ENCODE measurements at places on chromosomes 3 and 15.

- DNase-seq: no peak
Measured at GRCh38 chr3:143172062-143172794, 52.7 kb downstream of the CHST2 start.

GRCh38 chr3:117303443-117303842 is 593.9 kb downstream of the TUSC7 start:
- DNase-seq: no peak

DNA sequence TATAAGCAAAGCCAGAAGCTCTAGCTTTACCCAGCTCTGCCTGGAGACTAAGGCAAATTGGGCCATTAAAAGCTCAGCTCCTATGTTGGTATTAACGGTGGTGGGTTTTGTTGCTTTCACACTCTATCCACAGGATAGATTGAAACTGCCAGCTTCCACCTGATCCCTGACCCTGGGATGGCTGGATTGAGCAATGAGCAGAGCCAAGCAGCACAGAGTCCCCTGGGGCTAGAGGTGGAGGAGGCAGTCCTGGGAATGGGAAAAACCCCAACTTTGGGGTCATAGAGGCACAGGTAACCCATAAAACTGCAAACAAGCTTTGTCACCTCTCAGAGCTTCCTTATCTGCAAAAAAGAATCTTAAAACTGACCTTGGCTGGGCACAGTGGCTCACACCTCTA is 6.6 kb downstream of the RHO start:
- no peak for DNase-seq

DNA sequence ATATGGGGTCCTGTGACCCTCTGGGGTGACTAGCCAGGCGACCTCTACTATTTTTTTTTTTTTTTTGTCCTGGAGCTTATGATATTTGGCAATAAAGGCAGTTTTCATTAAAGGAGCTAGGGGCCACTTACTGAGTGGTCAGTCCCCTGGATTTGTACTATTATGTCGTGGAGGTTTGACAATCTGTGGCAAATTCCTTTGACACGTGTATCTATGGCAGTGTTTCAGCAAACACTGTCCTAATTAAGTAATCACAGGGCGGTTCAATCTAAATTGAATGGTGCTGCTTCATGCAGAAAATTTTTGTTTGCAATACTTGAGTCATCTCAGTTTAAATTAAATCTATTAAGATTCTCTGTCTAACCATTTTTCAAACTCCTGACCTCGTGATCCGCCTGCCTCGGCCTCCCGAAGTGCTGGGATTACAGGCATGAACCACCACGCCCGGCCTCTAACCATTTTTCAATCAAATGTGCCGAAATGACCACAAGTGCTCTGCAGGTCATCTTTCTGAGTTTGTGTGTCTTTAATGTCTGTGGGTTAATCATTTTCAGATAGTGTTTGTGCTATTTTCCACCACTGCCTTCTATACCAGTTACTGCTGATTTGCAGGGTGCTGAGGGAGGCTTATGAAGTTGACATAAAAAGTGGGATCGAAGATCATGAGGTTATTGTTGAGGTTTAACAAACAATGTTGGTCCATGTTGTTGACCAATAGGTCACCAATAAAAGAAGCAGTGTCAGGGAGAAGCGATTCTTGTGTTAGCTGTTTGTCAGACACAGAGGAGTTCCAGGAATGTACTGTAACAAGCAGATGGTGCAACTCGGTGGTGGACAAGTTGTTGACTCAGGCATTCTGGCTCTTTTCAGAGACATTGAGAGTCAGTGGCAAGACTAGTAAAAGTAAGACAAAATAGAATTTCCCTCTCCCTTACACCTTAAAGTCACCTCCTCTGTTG is 18.6 kb upstream of the SLC2A2 start:
- no peak for DNase-seq

- no peak for DNase-seq
Measured at GRCh38 chr15:35507932-35508638, 37.9 kb downstream of the DPH6 start.

- no peak for DNase-seq
Measured at GRCh38 chr15:94008104-94009074, 223.0 kb upstream of the MCTP2 start.

- no peak for DNase-seq
Measured at GRCh38 chr15:88917760-88918159, 4.6 kb upstream of the MFGE8 start.

- no peak for DNase-seq
Measured at GRCh38 chr3:40088527-40089170, 220.9 kb upstream of the EIF1B start.

- no peak for DNase-seq
Measured at GRCh38 chr3:23068016-23068728, 135.0 kb upstream of the UBE2E2 start.

DNA sequence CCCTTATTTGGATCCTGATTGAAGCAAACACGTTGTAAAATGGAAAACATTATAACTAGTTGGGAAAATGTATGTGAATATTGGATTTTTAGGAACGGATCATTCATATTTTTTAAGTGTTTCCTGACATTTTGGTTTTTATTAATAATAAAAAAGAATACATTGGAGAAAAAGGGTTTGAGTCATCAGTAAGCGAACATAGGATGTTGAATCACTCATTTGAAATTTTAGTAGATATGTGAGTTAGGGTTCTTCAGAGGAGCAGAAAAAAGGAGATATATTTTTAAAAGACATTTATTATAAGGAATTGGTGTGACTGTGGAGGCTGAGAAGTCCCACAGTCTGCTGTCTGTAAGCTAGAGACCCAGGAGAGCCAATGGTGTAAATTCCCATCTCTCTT is 258.5 kb downstream of the PTPRG start:
- DNase-seq: no peak

- no peak for DNase-seq
Measured at GRCh38 chr3:117549716-117550115, 840.1 kb downstream of the TUSC7 start.

GRCh38 chr3:139202226-139202958 is 141.4 kb upstream of the MRPS22 start:
- peak; percentile 9 for DNase-seq

GRCh38 chr3:67856718-67857117 is 202.3 kb upstream of the SUCLG2 start:
- no peak for DNase-seq

DNA sequence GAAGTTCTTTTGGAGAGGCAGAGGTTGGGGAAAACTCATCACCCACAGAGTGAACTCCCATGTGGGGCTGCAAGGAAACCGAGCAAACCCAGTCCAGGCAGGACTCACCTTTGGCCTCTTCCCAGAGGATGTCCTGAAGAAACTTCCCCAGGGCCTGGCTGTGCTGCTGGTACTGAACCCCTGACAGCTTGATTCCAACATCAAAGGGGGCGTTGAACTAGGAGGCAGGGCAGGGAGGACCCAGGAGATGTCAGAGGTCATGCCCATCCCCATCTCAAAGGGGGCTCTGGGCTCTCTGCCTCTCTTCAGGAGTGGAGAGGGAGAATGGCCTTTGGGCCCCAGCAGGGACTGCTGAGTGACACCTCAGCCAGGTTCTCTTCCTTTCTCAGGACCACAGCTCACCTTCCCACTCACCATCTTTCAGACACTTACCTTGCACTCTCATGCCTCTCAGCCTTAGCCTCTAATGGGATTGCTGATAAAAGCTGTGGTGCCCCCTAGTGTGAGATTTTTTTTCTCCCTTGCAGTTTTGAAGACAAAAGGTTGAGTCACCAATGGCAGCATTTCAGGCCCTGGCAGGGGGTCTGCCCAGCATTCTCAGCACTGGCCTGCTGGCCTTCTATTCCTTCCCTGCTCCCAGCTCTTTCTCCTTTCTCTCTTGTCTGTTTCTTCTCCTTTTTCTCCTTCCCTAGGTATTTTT is 6.0 kb downstream of the GHRL start:
- DNase-seq: peak; percentile 21

GRCh38 chr15:70702584-70702983 is 60.8 kb downstream of the UACA start:
- no peak for DNase-seq

GRCh38 chr3:15399970-15400369 is 27.4 kb downstream of the METTL6 start:
- DNase-seq: peak; percentile 10

DNA sequence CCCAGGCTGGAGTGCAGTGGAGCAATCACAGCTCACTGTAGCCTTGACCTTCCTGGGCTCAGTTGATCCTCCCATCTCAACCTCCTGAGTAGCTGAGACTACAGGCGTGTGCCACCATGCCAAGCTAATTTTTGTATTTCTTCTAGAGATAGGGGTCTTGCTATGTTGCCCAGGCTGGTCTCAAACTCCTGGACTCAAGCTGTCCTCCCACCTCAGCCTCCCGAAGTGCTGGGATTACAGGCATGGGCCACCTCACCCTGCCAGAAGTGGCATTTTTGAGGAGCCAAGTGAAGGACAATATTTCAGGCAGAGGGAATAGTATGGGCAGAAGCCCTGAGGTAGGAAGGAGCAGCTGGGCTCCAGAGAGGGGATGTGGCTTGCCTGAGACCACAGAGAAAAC is 4.7 kb downstream of the ANKDD1A start:
- no peak for DNase-seq

- DNase-seq: no peak
Measured at GRCh38 chr3:74033381-74033780, 408.6 kb upstream of the PDZRN3 start.

DNA sequence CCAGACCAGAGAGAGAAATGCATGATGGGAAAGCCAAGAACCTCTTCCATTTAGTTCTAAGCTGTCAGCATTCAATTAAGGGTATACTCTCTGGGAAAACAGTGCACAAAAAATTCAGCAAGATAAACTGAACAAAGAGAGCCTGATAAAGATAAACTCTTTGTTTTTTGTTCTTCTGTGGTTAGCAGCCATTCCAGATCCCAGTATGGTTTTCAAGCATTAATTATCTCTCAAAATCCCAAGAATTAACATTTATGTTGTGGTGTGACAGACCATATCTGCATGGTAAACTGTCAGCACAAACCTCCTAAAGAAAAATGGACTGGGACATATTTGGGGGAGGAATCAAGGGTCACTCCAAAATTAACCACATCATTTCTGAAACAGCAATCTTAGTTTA is 124.0 kb upstream of the LRRN1 start:
- no peak for DNase-seq

- DNase-seq: no peak
Measured at GRCh38 chr15:77224352-77224751, 153.4 kb upstream of the TSPAN3 start.

- no peak for DNase-seq
Measured at GRCh38 chr15:70530906-70531305, 232.5 kb downstream of the UACA start.

DNA sequence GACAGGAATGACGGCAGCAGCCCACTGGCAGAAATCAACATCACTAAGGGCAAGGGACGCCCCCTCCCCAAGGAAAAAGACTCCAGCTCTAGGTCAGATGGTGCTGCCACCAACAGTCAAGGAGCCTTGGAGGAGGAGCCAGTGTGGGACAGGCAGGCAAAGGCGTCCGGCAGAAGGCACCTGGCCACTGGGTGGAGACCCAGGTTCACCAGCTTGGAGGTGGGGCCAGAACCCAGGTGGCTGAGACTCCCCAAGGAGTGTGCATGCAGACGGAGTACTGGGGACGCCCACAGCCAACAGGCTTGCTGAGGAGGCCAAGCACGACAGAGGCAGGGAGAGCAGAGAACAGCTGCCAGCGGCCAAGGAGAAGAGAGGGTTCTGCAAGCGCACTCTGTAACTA is 35.2 kb downstream of the PTPN23 start:
- no peak for DNase-seq

- DNase-seq: no peak
Measured at GRCh38 chr15:70566047-70566835, 197.1 kb downstream of the UACA start.

DNA sequence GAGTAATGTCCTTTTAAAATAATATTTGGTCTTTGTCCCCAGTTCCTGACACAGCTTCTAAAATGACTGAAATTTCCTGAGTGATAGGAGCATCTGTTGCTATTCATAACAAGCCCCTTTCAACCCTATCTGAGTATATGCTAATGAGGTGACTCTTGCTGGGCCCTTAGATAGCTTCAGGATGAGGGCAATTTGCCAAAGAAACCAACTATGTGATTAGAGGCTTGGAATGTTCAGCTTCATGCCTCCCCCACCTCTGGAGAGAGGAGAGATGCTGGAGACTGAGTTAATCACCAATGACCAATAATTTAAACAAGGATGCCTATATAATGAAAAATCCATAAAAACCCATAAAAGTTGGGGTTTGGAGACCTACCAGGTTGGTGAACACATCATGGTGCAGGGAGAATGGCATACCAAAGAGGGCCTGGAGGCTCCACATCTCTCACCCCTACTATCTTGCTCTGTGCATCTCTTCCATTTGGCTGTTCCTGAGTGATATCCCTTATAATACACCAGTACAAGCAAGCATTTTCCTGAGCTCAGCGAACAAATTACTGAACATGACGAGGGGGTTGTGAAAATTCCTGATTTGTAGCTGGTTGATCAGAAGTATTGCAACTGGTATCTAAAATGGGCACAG is 189.2 kb downstream of the ECT2 start:
- DNase-seq: no peak

GRCh38 chr3:135807879-135808278 is 157.6 kb upstream of the PPP2R3A start:
- no peak for DNase-seq

DNA sequence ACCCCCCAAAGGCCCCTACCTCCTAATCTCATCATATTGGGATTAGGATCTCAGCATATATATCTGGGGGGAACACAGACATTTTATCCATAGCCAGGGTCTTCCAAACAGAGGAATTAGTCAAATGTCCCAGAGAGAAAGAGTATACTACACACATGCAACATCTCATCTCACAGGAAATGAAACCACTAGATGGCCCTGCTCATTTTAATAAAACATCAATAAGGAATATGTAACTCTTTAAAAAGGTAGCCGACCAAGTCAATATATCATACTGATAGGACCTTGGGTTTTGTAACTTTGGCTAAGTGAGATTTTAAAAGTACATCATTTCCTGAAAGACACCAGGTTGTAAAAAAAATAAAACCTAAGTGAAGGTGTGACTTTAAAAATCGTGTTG is 45.6 kb upstream of the THSD4 start:
- DNase-seq: no peak

- no peak for DNase-seq
Measured at GRCh38 chr3:105950881-105951600, 82.2 kb upstream of the CBLB start.

DNA sequence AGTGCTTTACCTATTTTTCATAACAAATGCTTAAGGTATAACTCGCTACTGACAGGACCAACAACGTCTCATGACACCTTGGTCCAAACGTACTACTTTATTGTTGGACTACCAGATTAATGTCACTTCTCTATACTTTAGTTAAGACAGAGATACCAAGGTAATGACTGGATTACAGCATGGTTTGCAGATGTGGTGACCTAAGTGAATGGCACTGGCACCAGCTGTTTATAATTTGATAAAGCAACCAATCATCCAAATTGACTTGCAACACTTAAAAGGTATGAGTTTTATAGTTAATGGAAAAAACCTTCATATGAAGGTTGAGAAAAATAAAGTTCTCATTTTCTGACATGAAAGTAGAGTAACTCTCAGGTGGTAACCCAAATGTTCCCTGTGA is 209.0 kb downstream of the NEK10 start:
- DNase-seq: no peak

GRCh38 chr3:171901615-171902312 is 58.6 kb downstream of the TMEM212 start:
- DNase-seq: no peak

Measured in activated naive CD8-positive, alpha-beta T cell treated with anti-CD3 and anti-CD28 coated beads for 36 hours (primary cell).